EL (cell line): ENCODE measurements at places on chromosomes 11 and 22.

DNA sequence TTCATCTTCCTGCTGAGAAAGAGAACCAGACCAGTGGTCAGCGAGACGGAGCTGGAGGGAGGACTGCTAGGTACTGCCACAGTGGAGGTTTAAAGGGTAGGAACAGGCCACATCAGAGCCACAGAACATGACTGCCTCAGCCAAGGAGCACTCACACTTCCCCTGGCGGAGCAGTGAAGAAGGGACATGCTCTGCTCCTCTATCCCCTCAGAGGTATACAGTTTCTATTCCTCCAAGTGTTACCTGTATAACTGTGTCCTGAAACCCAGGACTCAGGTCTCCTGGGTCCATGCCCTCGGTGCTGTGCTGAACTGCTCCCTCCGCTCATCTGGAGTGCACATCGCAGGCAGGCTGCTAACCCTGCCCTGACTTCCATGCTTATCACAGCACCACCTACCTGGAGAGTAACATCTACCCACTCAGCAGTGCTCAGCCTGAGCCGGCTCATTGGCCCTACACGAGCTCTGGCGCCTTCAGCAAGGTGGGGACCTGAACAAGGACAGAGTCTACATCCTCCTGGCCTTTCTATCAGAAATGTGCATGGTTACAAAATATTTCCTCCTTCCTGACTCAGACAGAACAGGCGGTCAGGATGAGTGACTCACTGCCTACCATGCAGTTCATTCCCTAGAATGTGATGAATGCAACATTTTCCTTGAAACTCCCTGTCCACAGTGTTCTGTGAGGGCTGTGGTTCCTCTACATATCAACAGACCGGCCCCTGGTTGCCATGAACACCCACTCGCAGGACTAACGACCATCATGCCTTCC lies 52.9 kb downstream of the C11orf58 start:
- DNase-seq = peak; percentile 91

GRCh38 chr11:112537026-112537425 lies 276.4 kb upstream of the PLET1 start:
- DNase-seq = no peak

DNA sequence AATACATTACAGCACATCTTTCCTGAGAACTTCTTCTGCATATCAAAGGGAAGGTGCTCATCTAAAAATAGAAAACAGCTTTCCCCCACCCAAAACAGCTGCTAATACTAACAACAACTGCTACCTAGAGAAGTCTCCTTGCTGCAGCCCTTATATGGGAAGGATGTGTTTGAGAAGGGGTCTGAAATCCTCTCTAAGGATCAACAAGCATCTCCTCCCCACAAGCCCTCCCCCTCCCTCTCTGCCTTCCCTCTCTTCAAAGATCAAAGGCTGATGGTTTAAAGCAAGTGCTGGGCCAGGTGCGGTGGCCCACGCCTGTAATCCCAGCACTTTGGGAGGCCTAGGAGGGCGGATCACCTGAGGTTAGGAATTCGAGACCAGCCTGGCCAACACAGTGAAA lies 33.5 kb downstream of the SCUBE2 start:
- DNase-seq = no peak

DNA sequence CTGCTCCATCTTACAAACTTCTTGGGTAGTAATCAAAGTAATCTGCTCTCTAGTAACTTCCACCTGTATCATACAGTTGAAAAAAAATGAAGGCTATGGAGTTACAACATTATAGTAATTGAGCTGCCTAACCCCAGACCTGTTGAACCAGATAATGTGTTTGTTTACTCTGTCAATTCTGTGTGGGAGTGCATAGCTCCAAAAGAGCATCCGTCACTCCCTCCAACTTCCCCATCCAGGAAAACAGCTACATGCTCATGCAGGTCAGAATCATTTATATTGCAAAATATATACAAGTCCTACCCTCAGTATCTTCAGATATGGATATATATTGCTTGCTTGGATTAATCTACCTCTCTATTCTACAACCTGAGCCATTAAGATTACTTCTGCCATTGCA lies 244.0 kb upstream of the ANO5 start:
- DNase-seq = no peak

DNA sequence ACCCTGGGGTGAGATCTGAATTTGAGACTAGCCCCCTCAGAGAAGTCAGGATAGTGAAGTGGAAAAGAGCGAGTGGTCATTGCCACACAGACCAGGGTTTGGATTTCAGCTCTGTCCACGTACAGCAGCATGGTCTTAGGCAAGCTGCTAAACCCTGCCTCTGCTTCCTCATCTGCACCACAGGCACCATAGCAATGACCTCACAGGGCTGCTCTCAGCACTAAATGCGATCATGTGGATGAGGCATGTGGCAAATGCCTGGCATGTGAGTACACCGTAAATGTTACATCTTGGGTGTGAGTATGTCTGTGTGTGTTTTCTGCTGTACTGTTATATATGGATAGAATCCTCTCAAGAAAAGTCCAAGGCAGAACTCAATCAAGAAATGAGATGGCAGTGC lies 15.8 kb downstream of the NAV2 start:
- DNase-seq = peak; percentile 55

DNA sequence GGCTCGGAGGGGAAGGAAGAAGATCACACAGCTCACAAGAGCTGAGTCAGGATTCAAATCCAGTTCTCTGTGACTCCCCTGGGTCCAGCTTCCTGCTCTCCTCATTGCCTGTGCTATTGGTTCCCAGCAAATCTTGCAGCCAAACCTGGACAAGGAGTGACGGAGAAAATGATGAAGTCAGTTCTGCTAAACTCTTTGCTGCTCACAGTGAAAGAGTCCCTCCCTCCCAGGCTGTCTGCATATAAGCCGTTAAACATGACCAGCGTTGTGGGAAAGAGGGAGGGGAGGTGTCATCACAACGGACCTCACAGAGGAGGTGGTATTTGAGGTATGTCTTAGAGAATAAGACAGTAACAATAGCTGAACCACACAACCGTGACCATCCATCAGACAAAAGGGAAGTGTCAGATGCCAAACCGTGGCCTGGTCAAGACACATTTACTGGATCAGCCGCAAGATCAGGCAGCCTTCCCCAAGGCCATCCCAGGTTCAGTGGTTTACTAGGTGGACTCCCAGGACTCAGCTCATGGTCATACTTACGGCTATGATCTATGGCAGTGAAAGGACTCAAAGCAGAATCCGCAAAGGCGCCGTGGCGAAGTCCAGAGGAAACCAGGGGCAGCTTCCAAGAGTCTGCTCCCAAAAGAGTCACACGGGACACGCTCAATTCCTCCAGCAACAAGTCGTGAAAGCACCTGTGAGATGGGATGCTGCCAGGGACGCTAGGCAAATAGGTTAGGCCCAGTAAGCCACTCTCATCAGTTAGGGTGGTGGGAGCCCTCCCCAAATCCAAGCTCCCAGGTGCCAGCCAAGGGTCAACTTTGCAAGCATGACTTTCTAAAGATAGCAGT lies 2.8 kb upstream of the CYTH4 start:
- DNase-seq = no peak

DNA sequence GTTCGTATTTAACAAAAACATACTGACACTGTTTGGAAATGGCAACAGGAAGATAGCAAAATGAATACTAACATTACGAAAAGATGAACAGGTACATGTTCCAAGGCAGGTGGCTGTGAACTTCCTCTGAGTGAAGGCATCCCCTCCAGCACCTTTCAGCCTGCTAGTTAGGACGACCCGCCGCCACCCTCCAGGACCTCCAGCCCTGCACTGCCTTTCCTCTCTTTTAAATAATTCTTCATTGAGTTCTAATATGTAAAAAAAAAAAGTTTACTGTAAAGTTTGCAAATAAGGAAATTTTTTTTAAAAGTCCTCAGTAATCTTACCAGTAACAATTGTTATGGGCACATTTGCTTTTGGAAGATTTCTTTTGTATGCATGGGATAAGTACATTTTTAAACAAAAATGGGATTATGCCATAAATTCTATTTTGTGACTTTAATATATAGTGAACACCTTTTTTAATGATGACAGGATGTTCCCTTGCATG lies 6.0 kb downstream of the NEAT1 start:
- DNase-seq = no peak
